ENCODE measurements at places on chromosomes 5 and 9.

DNA sequence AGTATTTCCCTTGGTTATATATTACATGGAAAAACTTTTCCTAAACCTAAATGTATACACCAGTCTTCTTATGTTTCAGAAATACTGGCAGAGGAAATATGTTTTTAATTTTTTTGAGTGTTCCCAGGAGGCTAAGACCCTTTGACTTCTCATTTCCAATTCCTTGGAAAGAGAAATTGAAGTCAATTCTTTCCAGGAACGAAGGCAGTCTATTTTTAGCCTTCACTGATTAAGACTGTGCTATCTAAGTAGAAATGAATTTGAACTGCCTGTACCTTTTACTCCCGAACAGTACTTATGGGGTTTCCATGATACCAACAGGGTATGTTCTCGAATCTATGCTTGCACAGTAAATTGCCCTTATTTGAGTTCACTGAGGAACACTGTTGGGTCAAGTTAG is 340.3 kb upstream of the CD180 start:
- DNase-seq, result no peak

DNA sequence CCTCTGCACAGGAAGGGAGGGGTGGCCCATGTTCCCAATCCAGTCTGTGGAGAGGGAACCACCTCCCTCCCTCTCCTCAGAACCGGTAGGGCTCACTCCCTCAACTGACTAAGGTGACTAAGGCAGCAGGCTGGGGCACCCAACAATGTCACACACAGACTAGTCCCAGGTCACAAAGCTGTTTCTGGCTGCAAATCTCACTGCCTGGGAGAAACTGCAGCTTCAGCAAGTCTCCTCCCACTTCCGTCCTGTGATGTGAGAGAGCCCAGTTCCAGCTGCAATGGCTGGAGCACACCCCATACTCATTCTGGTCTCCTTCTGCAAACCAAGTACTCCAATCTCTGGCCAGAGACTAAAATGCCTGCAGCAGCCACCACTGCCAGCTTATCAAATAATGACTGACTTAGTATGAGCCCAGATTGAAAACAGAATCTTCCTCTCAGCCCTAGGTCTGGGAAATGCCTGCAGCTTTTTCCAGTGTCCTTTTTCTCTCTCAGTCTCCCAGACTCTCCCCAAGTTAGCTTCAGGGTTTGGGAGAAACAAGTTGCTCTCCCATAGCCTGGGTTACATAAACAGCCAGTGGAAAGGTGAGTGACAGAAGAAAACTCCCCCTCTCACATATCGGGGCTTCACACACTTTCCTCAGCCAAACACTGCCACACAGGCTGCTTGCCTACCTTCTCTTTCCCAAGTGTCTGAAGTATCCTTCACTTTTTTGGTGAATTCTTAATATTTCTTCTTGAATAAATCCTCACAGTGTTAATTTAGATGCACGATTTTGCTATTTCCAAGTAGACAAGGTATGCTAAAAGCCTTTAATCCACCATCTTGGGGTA is 247.4 kb upstream of the RASA1 start:
- peak; percentile 24 for DNase-seq

GRCh38 chr9:128208946-128209669 is 5.9 kb downstream of the DNM1 start:
- no peak for DNase-seq

DNA sequence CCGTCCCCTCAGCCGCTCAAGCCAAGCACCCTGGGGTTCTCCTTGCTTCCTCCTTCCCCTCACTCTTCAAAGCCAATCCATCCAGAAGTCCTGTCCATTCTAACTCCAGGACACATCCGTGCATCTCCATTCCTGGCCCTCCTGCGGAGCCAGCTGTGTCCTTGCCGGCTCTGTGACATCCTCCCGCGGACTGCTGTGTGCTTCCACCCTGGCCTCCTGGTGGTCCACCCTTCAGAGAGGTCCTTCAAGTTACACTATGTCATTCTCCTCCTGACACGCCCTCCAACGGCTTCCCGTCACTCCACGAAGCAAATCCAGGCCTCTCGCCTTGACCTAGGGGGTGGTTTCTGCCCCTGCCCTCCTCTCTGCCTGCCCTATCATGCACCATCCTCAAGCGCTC is 13.0 kb upstream of the SCGB3A1 start:
- no peak for DNase-seq

DNA sequence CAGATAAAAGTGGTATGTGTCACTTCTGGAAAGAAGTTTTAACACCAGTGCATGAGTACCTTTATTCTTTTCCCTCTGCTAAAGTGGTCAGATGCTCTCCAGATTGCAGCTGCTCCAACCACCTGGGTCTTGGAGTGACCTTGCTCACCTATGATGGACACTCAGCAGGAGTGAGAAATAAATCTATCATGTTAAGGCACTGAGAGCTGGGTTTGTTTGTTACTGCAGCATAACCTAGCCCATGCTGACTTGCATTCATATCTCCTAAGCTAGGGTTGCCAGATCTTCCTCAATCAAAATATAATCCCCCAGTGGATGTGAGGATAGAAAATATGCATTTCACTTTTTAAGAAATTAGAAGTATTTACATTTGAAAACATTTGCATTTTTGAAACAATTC is 295.9 kb downstream of the AGTPBP1 start:
- no peak for DNase-seq

DNA sequence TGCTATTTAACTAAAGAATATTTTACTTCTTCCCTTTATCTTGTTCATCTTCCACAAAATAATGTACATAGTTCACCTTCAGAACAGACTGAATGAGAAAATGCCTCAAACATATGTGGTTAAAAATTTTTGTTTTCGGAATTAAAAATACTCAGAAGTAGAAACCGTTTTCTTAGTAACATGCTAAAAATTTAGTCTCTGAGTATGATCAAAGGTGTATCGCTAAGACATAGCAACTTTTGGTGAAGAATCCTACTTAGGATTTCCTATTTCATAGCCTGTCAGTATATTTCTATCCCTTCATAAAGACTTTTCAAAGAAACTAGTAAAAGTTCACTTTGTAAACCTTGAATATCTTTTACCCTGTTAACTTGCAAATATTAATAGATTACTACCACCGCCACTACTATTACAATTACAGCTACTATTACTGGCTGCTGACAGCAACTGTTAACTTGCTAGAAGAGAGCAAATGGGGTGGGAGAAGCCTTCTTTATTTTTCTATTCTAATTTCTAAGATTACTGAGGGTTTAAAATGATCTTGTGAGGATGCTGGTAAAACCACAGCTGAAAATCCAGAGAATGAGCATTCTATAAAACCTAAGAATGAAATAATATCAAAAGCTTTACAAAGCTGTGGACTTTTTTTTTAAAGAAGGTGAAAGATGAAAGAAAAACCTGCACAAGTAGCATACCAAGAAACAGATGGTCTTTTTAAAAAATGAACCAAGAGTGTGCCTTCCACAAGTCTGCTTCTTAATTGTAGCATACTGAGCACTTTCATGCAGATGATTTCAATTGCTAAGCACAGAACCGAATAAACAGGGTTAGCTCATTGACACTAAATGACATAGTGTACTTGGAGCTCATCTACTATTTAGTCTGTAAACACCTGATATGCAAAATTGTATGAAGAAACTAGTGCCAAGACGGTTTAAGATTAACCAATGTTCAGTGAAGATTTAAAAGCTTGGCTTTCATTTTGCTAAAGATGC is 246.3 kb upstream of the EFNA5 start:
- no peak for DNase-seq

DNA sequence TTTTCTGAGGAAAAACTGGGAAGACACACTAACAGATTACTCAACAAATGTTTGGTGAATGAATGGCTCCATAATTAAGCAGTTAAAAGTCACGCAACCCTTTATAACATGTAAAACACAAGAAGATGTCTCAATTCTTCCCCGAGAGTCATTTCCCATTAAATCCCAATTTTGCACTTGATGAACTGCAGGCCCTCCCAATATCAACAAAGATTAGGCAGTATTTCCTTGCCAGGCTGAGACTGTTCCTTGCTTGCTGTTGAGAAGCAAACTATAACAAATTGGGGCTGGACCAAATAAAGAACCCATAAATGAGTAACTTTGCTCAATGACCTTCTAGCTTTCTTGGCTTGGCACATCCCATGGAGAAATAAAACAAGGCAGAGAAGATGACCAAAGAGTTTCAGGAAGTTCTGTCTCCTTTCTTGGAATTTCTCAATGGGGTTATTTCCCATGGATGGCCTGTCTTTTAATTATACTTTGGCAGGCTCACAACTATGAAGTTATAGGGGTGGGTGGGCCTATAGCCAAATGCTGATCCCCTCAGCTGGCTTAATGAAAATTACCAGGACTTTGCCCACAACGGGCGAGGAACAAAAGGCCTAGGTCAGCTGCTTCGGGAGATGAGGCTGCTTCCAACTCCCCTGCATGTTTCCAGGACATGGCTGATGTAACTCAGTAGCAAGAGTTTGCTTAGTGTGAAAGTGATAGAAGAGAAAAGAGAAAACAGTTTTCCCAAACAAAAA is 243.1 kb upstream of the RFX3 start:
- DNase-seq, result peak; percentile 80

DNA sequence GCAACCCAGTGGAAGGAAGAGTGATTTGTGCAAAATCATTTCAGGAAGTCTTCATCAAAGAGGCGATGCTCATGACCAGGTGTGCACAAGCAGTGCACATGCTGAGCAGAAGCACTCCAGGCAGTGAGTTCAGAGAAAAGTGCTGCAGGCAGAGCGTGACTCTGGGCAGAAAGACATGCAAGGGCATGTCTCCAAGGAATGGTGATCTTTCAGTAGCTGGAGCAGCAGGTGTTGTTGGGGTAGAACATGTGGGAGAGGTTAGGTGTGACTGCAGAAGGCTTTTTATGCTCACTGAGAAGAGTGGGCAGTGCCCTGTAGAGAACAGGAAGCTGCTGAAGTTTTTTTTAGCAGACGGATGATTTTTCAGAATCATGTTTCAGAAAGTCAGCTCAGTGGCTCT is 545.4 kb upstream of the TLE4 start:
- no peak for DNase-seq

DNA sequence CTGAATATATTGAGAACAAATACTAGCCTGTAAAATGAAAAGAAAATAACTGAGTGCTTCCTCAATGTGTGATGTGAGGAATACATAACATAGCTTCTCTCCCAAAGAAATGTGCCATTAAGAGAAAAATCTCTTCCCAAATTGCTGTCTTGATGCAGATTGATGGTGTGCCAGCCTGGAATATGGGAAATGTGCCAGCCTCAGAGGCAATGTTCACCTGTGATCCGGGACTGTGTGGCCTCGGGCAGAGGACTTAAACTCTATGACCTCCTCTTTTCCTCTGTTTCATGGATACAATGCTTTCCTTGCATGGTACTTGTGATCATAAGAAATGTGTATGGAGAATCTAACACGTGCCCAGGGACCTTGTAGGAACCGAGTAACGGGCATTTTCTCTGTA is 370.9 kb downstream of the DIRAS2 start:
- DNase-seq, result no peak

Data from ELR (cell line).